ENCODE measurements at places on chromosomes 16 and 17.
A peak's percentile ranks its signal among the peaks of the same experiment; 100 is the strongest.

GRCh38 chr17:77317091-77317750 is 176.5 kb downstream of the SEC14L1 start:
- DNase-seq = no peak

- DNase-seq = no peak
Measured at GRCh38 chr17:42880776-42881310, 19.8 kb upstream of the G6PC1 start.

DNA sequence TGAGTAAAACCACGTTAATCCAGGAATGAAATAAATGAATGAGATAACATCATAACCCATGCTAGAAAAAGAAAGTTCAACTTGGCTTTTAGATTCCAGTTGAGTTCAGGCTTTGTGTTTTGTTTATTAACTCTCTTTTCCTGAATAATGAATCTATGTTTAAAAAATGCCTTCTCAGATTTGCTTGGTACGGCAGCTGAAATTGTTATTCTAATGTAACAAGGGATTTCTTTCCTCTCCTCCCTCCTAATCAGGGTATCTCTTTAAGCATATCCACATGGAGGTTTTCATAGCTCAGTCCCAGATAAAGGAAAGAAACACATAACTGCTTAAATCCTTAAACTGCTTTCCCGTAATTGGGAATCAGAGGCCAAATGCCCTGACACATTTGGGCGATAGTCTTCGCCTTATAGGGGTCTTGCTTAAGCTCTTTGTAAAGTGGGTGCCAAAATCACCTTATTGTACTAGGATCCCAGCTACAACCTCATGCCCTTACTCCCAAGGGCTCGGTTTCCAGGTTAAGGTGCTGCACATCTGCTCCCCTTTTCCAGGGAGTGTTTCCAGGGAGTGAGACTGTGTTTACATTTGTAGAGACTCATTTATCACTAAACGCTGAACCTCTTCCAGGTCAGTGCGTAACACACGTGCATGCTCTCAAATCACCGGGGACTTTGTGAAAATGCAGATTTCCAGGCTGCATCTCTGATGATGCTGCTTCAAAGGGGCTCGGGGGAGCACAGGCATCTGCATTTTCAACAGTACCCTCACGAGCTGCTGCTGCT is 142.8 kb upstream of the FOXF1 start:
- no peak for DNase-seq

- peak; percentile 65 for DNase-seq
Measured at GRCh38 chr16:5062790-5063765, 2.7 kb downstream of the C16orf89 start.

- peak; percentile 65 for DNase-seq
Measured at GRCh38 chr16:10971560-10971961, 27.2 kb downstream of the CLEC16A start.

GRCh38 chr17:72461757-72462156 is 340.9 kb downstream of the SOX9 start:
- no peak for DNase-seq

- no peak for DNase-seq
Measured at GRCh38 chr16:85696781-85697180, 8.0 kb upstream of the GINS2 start.

DNA sequence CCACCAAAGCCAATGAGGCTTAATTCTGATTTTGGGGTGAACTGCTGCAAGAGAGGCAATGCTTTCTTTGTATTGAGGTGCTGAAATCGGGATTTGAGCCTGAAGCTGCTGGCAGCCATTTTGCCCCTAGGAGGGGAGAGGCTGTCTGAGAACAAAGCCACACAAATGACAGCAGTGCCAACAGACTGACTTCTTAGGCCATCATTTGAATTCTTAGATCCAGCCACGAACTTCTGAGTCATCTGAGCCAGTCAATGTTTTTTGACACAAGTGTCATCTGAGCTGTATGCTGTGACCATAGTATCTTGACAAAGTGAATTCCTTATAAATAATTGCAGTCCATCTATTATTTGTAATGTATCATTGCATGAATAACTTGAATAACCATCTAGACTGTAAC is 29.0 kb downstream of the HYDIN start:
- no peak for DNase-seq

- DNase-seq = peak; percentile 64
Measured at GRCh38 chr17:77542551-77543490, 402.1 kb downstream of the SEC14L1 start.

DNA sequence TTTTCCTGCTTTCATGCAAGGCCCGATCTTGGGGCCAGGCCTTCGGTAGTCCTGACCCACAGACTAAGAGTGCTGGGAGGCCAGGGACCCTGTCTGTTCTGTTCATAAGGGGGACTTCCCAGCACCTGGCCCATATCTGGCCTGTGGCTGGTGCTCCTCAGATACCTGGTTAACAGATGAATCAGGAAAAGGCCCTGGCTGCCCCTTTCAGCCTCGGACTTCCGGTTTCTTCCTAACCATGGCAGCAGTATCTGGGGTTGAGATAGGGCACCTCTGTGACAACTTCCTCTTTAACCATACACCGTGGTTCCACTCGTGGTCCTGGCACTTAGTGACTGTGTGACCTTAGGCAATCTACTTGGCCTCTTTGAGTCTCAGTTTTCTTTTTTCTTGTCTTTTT is 18.4 kb downstream of the PLCG2 start:
- no peak for DNase-seq

DNA sequence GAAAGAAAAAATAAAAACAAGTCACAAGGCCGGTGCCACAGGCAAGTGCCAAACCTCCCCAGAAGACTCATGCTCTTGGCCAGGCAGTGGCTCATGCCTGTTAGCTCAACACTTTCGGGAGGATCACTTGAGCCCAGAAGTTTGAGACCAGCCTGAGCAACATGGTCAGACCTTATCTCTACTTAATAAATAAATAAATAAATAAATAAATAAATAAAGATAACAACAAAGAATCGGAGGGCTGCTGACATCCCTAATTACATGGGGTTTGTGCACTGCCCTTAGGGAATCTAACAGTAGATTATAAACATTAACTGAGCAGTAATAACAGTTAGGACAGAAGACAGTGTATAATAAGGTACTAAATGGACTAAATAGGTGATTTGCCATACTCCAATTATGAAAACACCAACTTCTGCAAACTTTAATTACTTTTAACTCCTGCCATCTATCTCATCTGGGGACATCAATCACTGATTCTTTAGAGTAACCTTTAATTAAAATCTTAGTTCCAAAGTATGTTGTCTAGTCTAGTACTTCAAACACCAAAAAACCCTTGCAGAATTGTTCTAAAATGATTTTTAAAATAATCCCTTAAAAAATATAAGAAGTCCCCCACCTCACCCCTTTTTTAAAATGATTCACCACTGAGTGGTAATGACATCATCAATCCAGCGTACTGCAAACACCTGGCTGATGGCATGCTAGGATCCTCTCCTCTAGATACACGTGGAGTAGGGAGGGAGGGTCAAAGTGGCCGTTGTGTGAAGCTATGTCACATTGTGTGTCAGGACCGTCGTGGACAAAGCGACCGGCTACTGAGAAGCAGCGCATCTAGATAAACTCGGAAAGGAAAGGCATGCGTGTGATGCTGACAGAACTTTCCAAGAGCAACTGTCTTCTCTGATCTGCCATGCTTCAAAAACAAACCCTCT is 28.5 kb downstream of the CYTH1 start:
- DNase-seq = no peak

DNA sequence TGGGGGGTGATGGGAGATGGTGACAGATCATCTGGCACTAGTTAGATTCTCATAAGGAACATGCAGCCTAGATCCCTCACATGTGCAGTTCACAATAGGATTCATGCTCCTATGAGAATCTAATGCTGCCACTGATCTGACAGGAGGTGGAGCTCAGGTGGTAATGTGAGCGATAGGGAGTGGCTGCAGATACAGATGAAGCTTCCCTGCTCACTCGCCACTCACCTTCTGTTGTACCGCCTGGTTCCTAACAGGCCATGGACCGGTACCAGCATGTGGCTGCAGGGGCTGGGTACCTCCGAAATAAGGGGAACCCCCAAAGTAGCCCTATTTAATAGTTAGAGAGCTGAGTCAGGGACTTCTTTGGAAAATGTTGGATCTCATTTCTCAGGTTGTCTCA is 60.4 kb downstream of the GPRC5B start:
- DNase-seq = no peak

DNA sequence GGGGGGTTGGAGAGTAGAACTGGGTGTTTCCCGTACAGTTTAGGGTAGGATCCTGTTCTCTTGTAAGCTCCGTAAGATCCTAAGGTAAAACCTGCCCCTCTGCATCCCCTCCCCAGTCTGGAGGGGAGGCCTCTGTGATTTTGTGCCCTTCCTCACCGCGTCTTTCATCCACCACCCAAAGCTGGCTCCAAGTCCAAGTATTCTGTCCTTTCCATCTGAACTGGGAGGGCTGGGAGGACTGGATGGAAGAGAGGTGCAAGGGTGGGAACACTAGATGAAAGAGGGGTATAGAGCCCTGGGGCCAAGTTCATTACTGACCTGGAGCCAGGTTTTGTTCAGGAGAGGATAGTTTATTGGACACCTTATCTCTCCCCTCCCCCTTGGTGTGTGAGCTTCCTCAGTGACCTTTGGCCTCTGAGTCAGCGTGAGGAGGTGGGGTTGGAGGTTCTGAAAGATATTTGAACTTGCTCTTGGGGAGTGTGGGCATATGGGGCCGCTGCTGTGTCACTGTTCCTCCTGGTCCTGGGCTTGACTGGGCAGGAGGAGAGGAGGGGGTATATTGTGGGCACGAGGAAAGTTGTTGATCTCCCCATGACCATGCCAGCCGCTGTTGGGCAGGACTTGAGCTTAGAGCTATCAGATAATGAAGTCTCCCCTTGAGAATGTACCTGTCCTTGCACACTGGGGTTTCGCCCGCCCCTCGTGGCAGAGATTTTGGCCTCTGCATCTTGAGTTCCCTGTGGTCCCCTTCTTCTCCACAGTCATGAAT is 1.6 kb downstream of the LASP1 start:
- DNase-seq = no peak

GRCh38 chr17:56186222-56186786 is 33.0 kb downstream of the ANKFN1 start:
- no peak for DNase-seq

GRCh38 chr17:45361976-45362375 is 45.2 kb upstream of the MAP3K14 start:
- DNase-seq = no peak

GRCh38 chr16:19751478-19752385 is 33.7 kb downstream of the IQCK start:
- no peak for DNase-seq

GRCh38 chr16:24493821-24494220 is 45.5 kb upstream of the RBBP6 start:
- DNase-seq = no peak

- peak; percentile 41 for DNase-seq
Measured at GRCh38 chr17:35345926-35346771, 27.3 kb downstream of the SLFN11 start.

- no peak for DNase-seq
Measured at GRCh38 chr16:89150090-89150835, 21.3 kb upstream of the CDH15 start.

DNA sequence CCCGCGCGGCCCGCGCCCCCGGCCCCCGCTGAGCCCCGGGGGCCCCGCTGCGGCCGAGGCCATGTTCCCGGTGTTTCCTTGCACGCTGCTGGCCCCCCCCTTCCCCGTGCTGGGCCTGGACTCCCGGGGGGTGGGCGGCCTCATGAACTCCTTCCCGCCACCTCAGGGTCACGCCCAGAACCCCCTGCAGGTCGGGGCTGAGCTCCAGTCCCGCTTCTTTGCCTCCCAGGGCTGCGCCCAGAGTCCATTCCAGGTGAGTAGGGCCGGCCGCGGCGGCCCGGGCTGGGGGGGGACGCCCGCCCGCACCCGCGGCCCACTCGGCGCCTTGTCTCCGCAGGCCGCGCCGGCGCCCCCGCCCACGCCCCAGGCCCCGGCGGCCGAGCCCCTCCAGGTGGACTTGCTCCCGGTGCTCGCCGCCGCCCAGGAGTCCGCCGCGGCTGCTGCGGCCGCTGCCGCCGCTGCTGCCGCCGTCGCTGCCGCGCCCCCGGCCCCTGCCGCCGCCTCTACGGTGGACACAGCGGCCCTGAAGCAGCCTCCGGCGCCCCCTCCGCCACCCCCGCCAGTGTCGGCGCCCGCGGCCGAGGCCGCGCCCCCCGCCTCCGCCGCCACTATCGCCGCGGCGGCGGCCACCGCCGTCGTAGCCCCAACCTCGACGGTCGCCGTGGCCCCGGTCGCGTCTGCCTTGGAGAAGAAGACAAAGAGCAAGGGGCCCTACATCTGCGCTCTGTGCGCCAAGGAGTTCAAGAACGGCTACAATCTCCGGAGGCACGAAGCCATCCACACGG is 504 bp downstream of the MAZ start:
- DNase-seq = peak; percentile 77

GRCh38 chr17:35449371-35449931 is 885 bp upstream of the SLFN13 start:
- no peak for DNase-seq

DNA sequence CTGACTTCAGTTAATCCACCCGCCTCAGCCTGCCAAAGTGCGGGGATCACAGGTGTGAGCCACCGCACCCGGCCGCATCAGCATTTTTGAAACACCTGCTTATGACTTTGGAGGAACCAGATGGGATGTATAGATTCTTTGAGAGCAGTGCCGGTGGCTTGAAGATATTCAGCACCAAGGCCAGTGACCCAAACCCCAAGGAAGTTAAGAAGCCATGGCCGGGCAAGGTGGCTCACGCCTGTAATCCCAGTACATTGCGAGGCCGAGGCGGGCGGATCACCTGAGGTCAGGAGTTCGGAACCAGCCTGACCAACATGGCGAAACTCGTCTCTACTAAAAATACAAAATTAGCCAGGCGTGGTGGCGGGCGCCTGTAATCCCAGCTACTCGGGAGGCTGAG is 43.9 kb downstream of the TRARG1 start:
- DNase-seq = no peak

GRCh38 chr16:56961386-56961785 is 364 bp upstream of the CETP start:
- no peak for DNase-seq

- DNase-seq = no peak
Measured at GRCh38 chr17:75194879-75195278, 10.6 kb upstream of the NUP85 start.

DNA sequence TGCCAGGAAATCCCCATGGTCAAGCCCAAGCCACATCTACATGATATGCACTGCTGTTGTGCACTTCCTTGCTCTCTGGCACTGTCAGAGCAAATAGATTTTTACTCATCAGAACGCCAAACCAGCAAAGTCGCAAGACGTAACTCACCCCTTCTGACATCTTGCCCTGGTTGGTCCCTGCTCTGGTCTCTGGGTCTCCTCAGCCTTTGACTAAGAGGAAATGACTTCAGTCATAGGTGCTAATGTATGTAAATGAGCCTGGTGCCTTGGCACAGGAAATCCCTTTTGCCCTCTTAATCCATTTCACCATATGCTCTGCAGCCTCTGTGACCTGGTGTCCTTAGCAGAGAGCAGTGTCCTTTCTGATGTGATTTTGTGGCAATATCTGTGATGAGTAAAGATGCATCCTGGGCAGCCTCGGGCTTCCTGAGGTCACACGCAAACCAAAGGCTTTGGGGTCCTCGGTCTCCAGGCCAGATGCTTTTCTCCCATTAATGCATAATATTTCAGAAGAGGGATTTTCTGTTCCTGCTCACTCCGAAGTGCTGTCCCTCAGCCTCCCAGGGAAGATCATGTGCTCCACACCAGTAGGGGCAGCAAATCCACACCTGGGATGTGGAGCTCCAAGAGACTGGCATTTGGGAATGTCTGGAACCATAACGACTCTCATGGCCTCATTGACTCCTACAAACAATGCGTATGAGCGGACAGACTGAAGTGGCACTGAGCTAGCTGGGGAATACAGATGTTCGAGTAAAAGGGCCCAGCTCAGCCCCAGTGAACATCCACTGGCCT is 66.9 kb downstream of the GP2 start:
- DNase-seq = no peak

All from Jurkat, Clone E6-1 (cell line).